AG10803 (cell line): ENCODE measurements at places on chromosomes 3 and 15.

- DNase-seq: no peak
These were observed 105.7 kb downstream of the LRRC49 start for GRCh38 chr15:70998319-70998718.

GRCh38 chr3:187101184-187102072, 37.9 kb downstream of the RPL39L start:
- peak; percentile 64 for DNase-seq

- DNase-seq: no peak
These were observed 11.1 kb downstream of the SCN5A start for GRCh38 chr3:38638354-38638753.

DNA sequence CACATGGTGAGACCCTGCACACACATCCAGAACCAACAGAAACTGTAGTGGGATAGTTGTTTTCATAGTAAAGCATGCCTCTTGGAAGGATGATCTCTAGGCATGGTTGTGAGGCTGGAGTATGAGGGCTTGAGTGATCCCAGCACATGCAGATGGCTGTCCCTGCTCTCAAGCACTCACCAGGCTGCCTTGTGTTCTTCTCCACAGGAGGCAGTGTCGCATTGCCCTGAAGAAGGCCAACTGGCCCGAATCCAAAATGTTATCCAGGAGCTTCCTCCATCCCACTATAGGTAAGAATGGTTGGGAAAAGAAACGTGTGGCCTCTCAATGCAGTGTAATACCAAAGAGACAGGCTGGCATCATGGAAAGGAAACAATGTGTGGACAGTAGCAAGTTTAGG, 82.7 kb downstream of the TMEM39A start:
- no peak for DNase-seq

- no peak for DNase-seq
These were observed 21.2 kb downstream of the TM4SF4 start for GRCh38 chr3:149495581-149496125.

DNA sequence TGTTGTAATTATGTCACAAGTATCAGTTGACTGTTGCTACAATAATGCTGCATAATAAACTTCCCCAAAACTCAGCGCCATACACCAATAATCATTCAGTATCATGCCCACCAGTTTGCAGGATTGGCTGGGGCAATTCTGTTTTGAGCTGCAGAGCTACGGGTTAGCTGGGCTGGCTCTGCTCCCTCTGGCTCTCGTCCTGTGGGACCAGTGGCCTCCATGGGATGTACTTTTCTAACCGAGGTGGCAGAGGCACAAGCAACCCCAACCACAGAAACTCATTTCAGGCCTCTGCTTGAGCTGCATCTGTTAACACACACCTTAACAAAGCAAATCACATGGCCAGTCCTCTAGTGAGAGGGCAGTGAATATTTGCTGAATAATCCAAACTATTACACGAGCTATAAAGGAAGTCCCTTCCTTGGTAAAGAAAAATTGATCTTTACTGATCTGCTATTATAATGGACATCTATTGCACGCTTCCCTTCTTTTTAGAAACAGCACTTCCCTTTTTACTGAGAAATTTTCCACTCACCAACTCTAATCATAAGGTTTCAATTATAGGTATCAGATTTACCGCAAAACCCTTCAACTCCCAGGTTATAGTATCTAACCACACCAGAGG, 10.9 kb upstream of the BCL2A1 start:
- DNase-seq: no peak

- no peak for DNase-seq
These were observed 13.6 kb downstream of the SATB1 start for GRCh38 chr3:18411541-18411940.

DNA sequence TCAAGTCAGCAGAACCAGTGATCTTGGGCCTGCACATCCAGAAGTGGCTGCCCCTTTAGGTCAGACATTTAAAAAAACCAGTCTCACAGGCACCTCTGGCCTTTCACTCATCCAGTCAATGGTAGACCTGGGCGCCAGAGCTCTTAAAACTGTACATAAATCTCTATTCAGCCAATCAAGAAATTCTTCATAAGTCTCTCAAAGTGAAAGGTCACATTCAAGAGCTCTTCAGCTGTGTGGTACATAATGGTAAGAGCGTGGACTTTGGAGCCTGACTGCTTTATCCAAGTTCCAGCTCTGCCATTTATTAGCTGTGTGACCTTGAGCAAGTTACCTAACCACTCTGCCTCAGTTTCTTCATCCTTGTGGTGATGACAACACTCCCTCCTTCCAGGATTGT, 22.3 kb upstream of the MORF4L1 start:
- DNase-seq: no peak

DNA sequence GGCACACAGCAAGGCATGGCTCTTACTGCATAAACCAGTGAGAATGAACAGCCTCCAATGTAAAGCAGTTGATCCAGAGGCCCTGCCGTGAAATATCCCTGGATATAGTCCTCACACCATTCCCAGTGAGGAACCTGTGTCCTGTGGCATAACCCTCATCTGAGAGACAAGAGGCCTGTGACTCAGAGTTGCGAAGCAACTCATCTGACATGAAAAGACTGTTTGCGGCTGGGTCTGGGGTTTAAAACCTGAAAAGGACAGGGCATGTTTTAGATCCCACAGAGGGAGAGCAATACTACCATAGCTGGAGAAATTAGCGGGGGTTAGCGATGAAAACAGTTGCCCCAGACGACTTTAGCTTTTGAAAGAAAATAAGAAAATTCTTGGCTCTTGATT, 165.3 kb upstream of the BHLHE40 start:
- DNase-seq: no peak

DNA sequence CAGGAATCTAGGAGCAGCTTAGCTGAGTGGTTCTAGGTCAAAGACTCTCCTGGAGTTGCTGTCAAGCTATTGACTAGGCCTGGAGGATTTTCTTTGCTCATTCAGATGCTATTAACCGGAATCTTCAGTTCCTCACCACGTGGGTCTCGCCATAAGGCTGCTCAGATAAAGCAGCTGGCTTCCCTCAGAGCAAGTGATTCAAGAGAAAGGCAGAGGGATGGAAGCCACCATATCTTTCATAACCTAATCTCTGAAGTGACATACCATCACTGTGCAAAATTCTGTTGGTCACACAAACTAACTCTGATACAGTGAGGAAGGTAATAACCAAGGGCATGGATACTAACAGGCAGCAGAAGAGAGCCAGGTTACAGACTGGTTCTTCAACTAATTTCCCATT, 72.7 kb upstream of the FLNB start:
- no peak for DNase-seq

DNA sequence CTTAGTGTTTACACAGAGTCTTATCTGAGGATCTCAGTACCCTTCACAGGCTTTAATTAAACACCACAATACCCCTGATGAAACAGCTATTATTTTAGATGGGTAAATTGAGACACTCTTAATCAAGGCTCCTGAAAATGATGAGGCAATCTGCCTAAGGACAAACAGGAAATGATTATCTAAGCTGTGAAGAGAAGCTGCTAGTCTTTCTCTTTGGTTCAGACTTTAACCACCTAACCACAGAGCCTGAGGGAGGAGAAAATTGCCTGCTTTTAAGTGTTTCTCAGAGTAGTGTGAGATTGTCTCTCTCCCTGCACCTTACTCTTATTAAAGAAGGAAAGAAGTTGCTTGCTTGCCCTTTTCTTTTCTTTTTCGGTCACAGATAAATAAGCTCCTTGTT, 364.3 kb upstream of the ADAMTS9 start:
- DNase-seq: no peak

GRCh38 chr3:759106-759505, 333.7 kb upstream of the CNTN6 start:
- DNase-seq: no peak

DNA sequence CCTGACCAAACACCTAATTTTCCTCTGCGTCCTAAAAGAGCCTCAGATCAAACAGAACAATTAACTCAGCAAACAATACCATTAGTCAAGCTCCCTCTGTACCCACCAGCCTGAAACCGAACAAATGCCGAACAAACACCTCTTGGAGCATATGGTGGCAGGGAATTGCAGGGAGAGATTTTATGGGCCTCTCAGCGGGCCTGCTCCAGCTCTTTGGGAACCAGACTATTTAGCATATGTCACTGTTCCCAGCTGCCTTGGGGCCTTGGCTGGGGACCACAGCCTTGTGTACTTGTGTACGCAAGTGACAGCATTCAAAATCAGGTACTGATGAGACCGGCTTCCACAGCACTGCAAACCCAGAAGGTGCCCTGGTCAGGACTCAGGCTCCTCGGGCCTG, 388.8 kb upstream of the PPP2R3A start:
- DNase-seq: no peak

- no peak for DNase-seq
These were observed 39.1 kb downstream of the MYO1E start for GRCh38 chr15:59333401-59334075.

- DNase-seq: peak; percentile 6
These were observed 37.8 kb upstream of the MED12L start for GRCh38 chr3:151047636-151048035.

GRCh38 chr3:186882150-186882524, 39.6 kb downstream of the ADIPOQ start:
- DNase-seq: no peak

DNA sequence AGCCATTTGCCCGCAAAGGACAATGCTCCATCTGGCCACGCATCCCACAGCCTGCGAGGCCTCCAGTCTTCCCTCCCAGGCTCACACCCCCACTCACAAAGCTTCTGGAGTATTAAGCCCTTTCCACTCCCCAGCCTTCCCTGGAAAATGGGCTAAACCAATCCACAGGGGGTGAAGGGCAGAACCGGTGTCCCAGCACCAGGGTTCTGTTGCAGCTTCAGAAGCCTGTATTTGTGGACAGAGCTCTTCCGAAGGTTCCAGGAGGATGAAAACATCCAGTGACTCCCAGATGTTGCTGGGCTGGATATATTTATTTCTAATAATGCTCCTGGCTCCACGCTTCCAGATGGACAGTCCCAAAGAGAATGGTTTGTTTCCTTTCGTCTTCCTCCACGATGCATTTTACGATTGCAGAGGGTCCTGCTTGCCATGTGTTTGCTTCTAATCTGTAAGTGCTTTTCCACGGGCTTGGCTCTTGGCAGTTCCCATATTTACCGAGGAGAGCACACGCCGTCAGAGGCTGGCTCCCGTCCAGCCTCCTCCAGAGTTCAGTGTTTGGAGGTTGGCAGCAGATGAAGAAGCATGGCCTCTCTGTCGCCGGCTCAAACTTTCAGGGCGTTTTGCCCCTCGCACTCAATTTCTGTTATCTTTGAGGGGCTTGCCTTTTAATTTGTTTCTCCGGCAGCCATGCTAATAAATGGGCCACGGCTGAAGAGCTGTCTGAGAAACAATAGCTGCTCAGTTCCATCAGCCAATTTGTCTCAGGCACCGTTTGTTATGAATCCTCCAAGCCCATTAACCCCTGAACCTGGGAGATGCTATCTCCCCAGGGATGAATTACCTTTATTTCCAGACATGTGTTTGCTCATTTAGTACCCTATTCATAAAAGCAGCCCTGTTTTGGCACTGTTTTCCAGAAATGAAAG, 367.9 kb upstream of the PROK2 start:
- peak; percentile 83 for DNase-seq

GRCh38 chr3:171374260-171374659, 85.9 kb downstream of the TNIK start:
- no peak for DNase-seq

GRCh38 chr3:14430053-14430452, 27.6 kb downstream of the SLC6A6 start:
- DNase-seq: no peak

- no peak for DNase-seq
These were observed 29.0 kb upstream of the PLAAT1 start for GRCh38 chr3:193211984-193212383.

DNA sequence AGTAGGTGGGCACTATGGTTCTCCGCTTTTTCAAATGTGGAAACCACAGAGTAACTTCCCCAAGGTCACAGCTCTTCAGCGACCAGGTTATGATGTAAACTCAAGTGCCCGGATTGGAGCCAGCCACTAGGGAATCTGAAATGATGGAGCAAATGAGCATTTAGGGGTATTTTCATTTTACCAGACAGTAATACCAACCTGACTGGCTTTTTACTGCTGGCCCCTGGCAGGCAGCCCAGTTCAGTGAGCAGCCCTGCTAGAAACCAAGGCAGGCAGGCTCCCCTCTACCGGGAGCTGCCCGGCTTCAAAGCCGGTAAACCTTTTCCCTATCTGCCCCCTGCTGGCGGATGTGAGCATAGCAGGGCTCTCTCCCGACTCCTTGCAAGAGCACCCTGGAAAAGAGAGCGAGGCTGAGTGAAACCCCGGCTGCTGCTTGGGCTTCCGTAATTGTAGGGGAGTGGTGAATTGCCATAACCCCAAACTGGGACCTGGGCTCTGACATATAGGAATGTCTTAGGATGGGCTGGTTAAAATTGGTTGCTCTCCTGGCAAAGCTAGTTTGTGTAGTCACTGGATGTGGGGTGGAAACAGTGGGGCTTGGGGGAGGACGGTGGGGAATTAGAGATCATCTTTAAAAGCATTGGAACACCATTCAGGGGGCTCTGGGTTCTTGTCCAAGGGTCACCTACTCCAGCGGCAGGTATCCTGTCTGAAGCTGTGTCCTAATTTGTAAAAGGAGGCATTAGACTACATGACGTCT, 98.0 kb upstream of the TNFAIP8L3 start:
- peak; percentile 78 for DNase-seq

GRCh38 chr3:45802146-45802545, 5.8 kb upstream of the SLC6A20 start:
- no peak for DNase-seq
